ENCODE measurements at places on chromosomes 6 and 20.

DNA sequence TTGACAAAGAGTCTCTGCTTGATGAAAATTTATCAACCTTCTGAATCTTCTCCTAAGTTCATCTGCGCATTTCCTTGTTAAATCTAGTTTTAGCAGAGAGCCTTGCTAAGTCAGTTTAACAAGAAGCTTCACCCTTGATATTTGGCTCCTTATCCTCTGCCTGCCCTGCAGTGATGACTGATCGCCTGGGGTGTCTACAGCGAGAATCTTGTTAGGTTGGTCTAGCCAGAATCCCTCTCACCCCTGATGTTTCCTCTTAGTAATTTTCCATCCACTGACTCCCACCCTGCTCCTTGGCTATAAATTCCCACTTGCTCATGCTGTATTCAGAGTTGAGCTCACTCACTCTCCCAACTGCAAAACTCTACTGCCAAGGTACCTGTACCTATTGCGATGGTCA lies 114.1 kb downstream of the TENT5A start:
- no peak for DNase-seq

GRCh38 chr20:19210391-19211155 lies 1.9 kb upstream of the SLC24A3 start:
- DNase-seq = peak; percentile 63

GRCh38 chr6:75863001-75863400 lies 114.0 kb downstream of the MYO6 start:
- no peak for DNase-seq

GRCh38 chr6:33248643-33248931 lies 23.1 kb downstream of the VPS52 start:
- DNase-seq = no peak

GRCh38 chr6:110951986-110952794 lies 6.3 kb upstream of the GTF3C6 start:
- DNase-seq = peak; percentile 44

DNA sequence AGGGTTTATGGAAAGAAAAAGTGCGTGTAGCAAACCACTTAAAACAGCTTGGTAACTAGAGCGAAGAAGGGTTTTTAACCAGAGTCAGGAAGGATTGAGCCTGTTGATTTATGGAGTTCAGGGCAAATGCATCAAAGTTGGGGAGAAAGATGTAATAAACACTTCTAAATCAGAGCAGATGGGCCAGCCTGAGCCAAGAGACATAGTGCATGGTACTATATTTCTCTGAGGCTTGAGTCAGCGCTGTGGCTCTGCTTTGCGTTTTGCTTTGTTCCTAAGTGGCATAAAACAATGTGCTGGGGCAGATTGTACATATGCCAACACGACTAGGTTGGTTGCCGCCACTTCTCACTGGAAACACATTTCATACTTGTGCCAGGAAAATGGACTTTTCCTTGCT lies 111.3 kb downstream of the BCKDHB start:
- peak; percentile 71 for DNase-seq

GRCh38 chr6:131382631-131383030 lies 190.4 kb upstream of the ARG1 start:
- DNase-seq = no peak

GRCh38 chr20:1805161-1805581 lies 90.0 kb upstream of the SIRPA start:
- DNase-seq = no peak

DNA sequence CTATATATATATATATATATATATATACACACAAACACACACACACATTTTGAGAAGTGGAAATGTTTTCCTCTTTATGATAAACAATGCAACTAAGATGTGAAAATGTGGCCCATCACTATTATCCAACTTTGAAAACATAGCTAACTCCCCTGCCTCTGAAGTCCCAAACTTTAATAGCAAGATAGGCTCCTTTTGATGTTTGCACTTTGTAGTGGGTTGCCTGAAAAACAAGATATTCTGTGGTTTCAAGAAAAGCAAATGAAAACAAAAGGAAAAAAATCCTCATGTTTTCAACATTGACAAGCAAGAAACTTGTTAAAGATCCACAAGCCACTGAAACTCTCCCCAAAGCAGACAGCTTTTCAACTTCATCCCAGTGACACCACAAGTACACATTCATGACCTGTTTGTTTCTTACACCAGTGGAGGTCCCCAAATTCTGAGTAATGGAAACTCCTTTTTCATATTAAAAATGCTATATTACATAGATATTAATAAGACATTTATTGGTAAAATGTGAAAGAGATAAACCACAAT lies 90.0 kb downstream of the IPCEF1 start:
- no peak for DNase-seq

DNA sequence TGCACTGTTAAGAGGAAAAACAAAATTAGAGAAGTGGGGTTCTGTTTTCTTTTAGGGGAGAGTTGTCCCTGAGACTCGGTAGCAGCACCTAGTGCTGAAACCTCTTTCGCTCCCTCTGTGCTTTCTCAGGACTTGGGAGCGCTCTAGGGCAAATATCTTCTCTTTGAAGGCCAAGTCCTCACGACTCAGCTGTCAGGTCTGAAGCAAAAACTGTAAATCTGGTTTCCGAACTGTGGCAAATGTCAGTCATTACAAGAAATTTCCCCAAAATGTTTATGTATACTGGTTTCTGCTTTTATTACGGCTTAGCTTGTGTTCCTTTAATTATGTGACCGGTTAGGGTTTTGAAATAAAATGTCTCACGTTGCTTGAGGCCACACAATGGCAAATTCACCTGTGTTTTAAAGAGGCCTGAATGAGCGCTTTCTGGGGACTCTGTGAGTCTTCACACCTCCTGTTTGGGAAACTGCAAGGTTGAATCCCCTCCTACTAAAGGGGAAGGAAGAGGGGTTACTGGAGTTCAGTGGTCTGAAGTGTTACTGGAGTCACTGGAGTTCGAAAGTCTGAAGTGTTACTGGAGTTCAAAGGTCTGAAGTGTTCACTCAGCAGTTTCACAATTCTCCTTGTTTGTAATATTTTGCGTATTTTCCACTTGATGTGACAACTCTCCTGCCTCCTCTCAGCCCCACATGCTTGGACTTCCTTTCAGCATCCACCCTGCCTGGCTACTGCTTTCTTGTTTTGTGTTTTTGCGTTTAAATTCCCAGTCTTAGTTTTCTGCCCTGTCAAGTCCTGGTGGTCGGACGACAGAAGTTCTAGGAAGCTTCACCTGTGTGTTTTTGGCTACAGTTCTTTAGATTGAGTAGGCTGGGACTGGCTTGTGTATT lies 1.6 kb downstream of the SMPDL3A start:
- no peak for DNase-seq
